SJSA1 (cell line): ENCODE measurements at places on chromosomes 7 and 10. TPM values are rescaled to one million over a fixed set of nuclear protein-coding genes. Genes with fewer than 3 reads are reported as not detected.

- DNase-seq, result no peak
- H3K27me3 ChIP-seq, result no peaks in the 10 kb centered on the region
- no peak within 1 kb of the TSS for H3K4me3 ChIP-seq
- no peak within 1 kb of the TSS for H3K27ac ChIP-seq
- no peaks in the 10 kb centered on the region for H3K4me1 ChIP-seq
Measured at GRCh38 chr10:48996-49395, at the start of gene TUBB8. Gene TUBB8, minus strand, starts transcription at chr10:49296. Its CDS starts 58 bp downstream, at chr10:49238.

DNA sequence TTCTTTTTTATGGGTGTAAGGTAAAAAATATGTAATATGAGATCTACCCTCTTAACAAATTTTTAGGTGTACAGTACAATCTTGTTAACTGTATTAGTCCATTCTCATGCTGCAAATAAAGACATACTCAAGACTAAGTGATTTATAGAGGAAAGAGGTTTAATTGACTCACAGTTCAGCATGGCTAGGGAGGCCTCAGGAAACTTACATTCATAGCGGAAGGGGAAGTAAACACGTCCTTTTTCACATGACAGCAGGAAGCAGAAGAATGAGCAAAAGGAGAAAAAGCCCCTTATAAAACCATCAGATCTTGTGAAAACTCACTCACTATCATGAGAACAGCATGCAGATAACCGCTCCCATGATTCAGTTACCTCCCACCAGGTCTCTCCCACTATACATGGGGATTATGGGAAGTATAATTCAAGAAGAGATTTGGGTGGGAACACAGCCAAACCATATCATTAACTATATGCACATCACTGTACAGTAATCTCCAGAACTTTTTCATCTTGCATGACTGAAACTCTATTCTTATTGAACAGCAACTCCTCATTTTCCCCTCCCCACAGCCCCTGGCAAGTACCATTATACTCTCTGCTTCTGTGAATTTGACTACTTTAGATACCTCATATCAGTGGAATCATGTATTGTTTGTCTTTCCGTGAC is 127.4 kb downstream of the WNT2 start:
- H3K4me1 ChIP-seq, result peaks cover 8% of the 10 kb centered on the region
- H3K27me3 ChIP-seq, result no peaks in the 10 kb centered on the region
- H3K27ac ChIP-seq, result no peak overlapping the region
- no peak for DNase-seq
- no peak overlapping the region for H3K4me3 ChIP-seq

- no peak for DNase-seq
- no peak overlapping the region for H3K4me3 ChIP-seq
- no peak overlapping the region for H3K27ac ChIP-seq
- H3K4me1 ChIP-seq, result peaks cover 10% of the 10 kb centered on the region
- H3K27me3 ChIP-seq, result no peaks in the 10 kb centered on the region
- 0 out of 2 replicates have a peak, but pooled peaks cover under 1% of the 10 kb centered on the region for H3K36me3 ChIP-seq
Measured at GRCh38 chr10:93299195-93299594, 182.9 kb downstream of the MYOF start.

The INPP5F gene
- 39.9 and 46.3 TPM in 2 replicates for total RNA-seq

GRCh38 chr10:48573045-48573444 is 31.8 kb downstream of the ARHGAP22 start:
- no peak for DNase-seq
- H3K4me3 ChIP-seq, result no peak overlapping the region
- H3K36me3 ChIP-seq, result no peaks in the 10 kb centered on the region
- no peaks in the 10 kb centered on the region for H3K4me1 ChIP-seq

DNA sequence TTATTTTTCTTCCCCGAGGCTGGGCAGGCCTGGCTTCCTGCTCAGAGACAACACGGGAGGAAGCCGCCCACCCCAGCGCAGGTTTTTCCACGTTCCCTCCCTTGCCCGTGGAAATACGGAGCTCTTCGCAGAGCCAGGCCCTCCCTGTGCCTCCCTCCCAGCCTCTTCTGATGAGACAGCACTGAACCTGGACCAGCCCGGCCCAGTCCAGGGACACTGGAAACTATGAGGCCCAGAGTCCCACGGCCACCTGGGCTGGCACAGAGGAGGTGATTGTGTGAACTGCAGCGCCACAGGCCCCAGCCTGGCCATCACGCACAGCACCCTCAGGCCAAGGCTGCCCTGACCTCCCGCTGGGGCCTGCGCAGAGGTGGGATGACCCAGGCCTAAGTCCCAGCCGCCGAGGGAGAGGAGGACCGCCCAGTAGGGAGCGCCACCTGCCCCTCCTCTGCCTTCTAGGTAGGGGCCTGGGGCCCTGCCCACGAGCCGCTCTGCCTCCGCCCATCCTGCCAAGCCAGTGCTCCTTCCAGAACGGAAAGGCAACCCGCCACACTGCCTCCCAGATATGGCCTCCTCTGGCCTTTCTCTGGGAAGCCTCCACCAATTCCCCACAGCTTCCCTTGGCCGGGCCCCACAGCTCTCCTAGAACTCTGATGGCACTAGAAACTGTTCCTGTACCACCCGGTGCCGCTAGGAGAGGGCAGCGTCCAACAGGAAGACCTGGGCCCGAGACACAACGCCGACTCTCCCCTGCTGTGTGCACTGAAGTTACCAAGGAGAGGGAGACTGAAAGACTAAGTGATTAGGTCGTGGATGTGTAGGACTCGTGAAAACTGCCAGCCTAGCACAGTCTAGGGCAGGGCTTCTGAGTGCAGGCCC is 57.2 kb downstream of the PROSER2 start:
- peaks cover 15% of the 10 kb centered on the region for H3K4me1 ChIP-seq
- no peak overlapping the region for H3K4me3 ChIP-seq
- H3K27ac ChIP-seq, result no peak overlapping the region
